Endodermal cell (in vitro differentiated cells): ENCODE measurements at places on chromosomes 13 and 19.

DNA sequence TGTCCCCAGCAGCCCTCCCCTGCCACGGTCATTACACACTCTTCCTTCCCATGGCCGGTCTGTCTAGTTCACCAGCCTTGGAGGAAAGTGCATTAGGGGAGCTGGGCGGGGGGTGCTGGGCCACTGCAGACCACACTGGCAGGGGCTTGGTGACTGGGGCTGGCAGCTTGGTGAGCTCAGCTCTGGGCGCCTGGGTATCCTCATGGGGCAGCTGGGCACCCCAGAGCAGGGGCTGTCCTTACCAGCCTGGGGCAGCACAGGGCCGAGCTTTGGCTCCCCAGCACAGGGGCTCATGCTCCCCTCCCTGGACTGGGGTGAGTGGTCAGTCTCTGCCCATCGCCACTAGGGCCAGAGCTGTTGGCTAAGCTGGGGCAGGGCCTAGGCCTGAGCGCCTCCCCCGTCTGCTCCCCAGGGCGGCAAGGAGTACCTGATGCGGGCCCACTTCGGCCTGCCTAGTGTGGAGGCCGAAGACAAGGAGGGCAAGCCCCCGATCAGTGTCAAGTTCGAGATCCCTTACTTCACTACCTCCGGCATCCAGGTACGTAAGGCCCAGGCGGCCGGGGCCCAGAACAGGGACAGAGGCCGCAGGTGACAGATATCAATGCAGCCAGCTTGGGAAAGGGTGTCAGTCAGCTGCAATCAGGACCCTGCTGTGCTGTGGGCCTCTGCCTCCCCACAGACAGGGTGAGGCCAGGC is 35.5 kb downstream of the AP1M1 start:
- DNase-seq: peak; percentile 28

DNA sequence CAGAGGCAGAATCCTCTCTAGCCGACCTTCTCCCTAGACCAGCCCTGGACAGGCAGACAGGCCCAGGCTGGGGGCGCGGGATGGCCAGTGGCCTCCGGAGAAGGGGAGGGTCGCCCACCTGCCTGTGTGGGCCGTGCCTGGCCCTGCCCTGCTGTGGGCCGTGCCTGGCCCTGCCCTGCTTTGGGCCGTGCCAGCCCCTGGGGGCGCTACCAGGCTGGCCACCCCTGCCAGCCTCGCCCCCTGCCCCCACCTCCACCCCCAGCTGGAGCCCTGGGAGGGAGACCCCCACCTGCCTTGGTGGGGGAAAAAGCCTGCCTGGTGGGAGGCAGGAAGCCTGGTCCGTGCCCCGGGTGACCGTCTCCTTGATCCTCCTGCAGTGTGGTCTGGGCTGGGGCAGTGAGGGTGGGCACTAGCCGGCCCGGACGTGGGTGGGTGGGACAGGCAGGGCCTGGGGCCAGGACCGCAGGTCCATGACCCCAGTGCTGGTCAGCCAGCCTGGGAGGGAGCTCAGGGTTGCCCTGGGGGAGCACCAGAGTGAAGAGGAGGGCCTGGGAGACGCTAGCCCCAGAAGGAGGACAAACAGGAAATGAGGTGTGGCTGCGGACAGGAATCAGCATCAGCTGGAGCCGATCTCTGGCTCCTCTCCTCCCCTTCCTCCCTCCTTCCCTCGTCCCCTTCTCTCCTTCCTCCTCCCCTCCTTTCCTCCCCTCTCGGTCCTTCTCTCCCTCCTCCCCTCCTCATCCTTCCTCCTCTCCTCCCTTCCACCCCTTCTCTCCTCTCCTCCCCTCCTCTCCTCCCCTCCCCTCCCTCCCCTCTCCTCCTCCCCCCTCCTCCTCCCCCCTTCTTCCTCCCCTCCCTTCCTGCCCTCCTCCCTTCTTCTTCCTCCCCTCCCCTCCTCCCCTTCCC is 5.1 kb upstream of the MKNK2 start:
- DNase-seq: peak; percentile 71

DNA sequence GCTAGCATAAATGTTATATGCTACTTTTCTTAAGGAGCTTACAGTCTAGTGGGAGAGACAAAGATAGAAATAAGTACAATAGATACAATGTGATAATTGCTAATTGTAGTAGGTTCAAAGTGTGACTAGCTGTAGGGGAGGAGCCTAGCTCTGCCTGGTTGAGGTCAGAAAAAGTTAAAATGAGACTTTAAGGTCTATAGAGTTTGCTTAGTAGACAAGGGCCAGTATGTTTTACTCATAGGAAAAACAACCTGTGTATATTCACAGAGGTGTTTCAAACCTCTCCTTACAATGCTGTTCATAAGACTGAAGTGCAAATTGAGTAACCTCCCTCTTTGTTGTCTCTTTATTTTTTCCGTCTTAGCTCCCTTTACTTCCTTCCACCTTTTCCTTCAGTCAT is 56.1 kb downstream of the PDS5B start:
- DNase-seq: no peak

DNA sequence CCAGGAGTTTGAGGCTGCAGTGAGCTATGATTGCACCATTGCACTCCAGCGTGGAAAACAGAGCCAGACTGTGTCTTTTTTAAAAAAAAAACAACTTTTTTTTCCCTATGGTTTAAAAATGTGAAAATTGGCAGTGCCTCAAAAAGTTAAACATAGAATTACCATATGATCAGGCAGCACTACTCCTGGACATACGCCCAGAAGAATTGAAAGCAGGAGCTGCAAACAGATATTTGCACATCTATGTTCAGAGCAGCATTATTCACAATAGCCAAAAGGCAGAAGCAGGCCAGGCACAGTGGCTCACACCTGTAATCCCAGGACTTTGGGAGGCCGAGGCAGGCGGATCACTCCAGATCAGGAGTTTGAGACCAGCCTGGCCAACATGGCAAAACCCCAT is 3.8 kb upstream of the RETN start:
- no peak for DNase-seq

DNA sequence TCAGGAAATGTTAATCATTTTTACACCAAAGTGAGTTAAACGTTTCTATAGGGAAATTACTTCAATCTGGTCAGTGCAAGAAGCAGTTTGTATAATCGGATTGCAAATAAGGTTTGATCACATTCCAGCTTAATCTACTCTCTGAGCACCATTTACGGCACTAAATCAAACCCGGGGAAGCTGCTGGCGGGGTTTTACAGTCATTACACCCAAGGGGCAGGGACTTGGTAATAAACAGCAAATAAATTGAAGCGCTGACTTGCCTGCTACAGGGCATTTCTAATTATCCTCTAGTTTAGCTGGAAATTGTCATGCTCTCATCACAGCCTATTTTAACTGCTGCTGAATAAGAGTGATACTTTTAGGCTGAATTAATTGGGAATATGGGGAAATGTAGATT is 152.1 kb upstream of the SOX21 start:
- DNase-seq: no peak

DNA sequence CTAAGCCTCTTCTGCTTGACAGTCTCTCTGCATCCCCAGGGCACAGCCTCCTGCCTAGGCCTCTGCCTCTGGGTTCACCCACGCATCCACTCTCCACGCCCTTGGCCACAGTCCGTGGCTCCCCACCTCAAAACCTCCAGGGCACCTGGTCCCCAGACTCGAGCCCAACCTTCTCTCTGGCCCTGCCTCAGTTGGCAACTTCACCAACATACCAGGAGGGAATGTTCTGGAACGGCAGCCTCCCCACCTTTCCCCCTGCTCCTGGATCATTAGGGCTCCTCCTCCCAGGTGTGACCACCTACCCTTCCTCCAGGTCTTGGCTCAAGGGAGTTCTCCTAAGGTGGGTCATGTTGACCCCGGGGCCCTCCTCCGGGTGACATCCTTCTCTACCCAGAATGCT is 69.1 kb downstream of the SOX1 start:
- DNase-seq: peak; percentile 20

DNA sequence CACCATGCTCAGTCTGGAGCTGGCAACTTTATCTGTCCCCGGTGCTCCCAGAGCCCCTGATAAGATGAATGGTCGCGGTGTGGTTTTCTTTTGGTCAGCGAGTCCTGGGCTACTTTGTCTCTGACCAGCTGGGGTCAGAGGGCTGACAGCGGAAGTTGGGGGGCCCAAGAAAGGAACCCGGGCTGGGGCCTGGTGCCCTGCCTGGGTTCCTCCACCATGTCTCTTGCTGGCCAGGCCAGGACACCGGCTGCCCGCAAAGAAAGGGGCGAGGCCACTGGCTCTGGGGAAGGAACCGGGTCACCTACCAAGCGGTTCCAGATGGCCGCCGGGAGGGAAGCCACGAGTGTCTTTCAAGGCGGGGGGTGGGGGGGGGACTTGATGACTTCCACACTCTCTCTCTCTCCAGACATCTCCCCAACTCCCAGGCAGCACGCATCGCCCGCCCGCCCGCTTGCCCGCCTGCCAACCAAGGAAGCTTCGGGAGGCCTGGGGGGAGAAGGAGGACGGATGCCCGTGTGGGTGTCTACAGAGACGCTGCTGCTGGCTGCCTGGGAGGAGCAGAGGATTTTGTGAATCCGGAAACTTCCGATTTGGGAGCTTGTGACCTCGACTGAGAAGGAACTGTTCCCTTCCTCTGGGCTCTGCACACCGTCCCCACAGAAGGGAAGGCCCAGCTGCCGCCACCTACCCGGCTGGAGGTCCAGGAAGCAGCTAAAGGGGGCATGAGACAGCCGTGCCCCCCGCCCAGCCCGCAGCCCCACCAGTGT is 1.1 kb downstream of the PIP5K1C start:
- peak; percentile 50 for DNase-seq

DNA sequence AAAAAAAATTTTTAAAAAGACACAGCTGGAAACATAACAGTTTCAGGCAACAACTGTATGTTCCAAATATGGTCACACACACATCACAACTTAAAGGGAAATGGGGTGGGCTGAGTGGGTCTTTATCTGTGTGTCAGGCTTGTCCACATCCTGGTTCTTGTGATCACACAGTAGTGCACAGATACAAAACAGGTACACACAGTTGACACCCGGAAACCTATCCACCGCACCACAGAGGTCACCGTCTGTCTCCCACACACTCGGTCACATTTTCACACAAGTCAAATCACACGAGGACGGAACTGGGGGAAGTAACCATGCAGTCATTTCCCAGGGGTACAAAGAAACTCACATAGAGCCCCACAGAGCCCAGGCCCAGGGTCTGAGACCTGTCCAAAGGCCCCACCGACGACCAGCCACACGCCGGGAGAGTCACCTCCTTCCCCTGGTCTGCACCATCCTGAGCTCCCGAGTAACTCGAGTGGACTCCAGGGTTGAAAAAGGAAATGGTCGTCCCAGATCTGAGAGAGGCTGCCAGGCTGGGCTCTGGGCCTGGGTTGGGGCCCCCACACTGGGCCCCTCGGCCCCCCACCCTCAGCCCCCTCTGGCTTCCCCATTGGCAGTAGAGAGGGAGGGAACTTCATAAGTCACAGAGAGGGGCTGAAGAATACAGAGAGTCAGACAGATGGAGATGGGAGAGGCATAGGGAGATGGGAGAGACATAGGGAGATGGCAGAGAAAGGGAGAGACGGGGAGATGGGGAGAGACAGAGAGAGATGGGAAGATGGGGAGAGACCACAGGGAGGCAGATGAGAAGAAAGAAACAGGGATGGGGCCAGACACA is 1.3 kb upstream of the PPAN start:
- DNase-seq: no peak

- DNase-seq: peak; percentile 96
These were observed 24.3 kb downstream of the COLGALT1 start for GRCh38 chr19:17579661-17580244.

DNA sequence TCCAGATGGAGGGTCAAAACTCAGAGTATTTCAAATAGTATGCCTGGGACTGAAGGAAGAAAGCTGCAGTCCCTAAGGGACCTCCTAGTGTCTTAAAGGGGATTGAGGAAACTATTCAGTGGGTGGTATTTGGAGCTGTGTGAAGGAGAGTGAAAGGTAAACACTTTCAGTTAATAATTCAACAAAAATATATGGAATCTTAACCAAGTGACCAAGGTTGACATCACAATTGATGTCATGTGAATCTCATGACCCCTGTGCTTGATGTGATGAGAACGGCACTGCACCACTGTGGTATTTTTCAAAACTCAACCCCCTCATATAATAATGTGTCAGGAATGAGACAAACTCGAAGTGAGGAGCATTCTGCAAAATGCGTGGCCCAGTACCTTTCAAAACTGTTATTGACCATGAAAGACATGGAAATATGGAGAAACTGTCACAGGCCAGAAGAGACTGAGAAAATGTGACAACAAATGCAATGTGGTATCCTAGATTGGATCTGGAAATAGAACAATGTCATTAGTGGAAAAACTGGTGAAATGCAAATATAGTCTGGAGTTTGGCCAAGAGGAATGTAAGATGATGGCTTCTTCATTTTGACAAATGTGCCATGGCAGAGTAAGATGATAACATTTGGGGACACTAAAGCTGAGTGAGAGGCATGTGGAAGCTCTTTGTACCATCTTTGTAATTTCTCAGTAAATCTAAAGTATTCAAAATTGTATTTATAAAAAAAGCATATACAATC is 553.9 kb downstream of the RFC3 start:
- DNase-seq: no peak

DNA sequence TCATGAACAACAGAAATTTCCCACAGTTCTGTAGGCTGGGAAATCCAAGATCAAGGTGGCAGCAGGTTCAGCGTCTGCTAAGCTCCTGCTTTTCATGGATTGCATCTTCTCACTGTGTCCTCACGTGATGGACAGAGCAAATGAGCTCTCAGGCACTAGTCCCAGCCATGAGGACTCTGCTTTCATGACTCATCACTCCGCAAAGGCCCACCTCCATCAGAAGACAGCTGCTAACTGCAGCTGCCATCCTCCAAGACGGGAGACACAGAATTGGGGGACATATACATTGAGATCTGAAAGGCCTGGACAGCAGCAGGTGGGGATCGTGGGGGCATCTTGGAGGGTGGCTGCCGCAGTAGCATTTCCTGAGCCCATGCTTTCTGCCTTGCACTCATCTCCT is 44.4 kb upstream of the SPATA13 start:
- no peak for DNase-seq

DNA sequence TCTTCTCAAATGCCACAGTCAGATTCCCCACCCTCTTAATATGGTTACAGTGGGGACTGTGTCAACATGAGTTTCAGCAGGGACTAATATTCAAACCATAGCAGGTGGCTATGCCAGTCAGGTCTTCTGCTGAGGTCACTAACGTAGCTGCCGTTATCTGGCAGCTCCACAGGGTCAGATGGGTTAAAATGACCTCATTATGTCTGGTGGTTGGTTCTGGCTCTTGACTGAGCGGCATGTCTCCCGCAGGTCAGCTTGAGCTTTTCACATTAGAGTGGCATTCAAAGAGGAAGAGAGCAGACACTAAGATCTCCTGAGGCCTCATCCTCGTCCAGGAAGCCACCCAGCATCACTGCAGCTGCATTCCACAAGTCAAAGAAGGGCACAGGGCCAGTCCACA is 21.4 kb upstream of the IPO5 start:
- DNase-seq: no peak

- DNase-seq: peak; percentile 7
These were observed 28.0 kb downstream of the WDR88 start for GRCh38 chr19:33159893-33160292.
